HCT116 (cell line): ENCODE measurements at places on chromosomes 16 and 17.

DNA sequence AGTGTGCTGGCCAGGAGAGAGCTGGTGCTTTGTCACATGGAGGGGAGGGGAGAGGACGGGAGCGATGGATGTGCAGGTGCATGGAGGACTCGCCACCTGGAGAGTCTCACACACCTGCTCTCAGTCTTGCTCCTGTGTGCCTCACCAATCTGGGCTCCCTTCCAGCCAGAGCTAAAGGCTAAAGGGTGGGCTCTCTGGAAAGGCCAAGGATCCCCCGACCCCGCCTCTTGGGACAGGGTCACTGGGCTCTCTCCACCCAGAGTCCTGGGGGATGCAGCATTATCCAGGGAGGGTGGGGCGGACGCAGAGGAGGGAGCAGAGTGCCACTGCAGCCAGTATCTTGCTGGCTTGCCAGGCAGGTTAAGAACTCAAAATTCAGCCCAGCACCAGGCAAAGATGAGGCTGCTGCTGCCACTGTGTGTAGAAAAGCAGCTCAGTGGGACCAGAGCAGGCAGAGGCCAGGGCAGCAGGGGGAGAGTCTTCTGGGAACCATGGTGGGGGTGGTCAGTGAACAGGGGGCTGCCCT lies 5.4 kb upstream of the STAT5B start:
- DNase-seq = no peak

DNA sequence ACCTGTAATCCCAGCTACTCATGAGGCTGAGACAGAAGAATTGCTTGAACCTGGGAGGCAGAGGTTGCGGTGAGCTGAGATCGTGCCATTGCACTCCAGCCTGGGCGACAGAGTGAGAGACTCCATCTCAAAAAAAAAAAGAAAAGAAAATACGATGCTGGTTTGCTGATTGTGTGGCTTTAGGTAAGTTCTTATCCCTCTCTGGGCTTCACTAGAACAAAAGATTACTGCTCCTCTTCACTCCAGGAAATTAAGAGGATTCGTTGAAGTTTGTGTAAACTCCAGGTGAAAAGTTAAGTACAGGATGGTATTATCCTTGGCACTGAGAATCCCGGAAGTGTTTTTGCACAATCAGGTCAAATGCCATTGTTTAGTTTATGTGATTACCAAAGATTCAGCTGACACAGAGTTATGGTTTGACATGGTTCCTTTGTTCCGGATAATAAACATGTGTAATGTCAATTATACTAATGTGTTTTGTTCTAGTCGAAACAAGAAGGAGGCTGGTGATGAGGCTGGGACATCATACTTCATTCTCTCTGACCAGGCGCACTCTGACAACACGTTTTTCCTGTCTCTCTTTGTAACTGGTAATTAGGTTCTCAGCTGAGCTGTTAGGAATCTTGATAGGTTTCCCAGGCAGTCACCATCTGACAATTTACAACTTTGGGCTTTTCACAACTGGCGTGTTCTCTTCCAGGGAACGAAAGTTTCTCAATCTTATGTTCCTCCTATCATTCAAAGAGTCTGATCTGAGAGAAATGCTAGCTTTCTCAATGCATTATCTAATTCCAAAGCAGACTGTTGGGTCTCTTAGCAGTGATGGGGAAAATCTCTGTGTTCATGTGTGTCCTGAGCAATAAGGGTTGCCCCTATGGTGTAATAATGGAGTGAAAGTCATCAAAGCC lies 10.8 kb upstream of the TAOK1 start:
- no peak for DNase-seq

DNA sequence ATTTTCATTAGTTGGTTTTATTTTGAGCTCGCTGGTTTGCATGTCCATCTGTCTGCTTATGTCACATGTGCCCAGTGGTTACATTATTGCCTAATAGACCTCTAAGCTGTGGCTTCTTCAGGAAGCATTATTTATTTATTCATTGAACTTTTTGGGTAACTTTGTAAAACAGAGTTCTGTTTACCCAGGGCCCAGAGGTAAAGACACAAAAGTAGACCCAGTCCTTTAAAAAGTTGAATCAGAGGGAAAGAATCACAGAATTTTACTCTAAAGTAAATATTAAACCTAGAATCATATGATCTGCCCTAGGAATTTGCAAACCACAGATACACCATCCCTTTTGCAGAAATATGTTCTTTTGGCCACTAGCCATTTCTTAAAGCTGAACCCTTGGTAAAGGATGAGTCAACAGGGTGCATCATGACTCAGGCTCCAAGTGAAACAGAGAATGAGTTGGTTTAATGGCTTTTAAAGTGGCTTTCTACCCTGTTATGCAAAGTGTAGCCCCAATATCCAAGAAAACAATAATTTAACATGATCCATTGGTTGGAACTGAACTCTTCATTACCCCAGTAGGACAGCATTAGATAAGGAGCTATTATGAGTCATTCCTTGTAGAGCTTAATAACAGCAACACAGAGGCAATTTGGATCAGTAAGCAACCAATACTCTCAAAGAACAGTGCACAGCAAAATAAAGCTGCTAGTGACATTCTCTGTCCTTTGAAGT lies 236.3 kb downstream of the KCNJ2 start:
- DNase-seq = peak; percentile 4

DNA sequence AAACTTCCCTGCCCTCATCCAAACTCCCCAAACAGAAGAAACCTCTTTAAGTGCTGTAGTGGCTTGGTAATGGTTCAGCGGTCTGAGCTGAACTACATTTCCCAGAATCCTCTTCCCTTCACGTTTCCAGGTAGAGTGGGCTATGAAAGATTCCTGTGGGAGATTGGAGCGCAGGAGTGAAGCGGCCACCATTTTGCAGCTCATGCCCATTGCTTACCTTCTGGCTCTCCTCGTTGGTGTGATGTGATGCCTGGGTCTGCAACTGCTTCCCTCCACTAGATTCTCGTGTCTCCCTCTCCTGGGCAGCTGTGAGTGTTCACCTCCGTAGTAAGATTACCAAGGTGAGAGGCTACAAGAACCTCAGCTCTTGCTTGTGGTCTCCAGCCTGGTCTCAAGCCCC lies 82.1 kb downstream of the GPR139 start:
- no peak for DNase-seq

DNA sequence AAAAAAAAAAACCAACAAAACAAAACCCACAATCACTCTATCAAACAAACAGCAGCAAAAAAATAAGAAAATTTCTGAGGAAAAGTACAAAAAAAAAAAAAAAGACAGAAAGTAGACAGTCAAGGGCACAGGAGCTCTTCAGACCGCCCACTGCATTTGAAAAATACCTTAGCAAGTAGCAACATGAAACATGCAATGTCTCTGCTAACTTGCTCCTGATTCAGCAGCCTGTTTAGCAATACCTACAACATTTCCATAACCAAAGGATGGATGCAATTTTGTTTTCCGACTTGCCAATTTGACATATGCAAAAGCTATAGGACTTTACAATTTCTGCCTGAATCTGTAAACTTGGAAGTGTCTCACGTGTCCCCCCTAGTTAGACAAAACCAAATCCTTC lies 57.4 kb downstream of the SYNRG start:
- DNase-seq = no peak

DNA sequence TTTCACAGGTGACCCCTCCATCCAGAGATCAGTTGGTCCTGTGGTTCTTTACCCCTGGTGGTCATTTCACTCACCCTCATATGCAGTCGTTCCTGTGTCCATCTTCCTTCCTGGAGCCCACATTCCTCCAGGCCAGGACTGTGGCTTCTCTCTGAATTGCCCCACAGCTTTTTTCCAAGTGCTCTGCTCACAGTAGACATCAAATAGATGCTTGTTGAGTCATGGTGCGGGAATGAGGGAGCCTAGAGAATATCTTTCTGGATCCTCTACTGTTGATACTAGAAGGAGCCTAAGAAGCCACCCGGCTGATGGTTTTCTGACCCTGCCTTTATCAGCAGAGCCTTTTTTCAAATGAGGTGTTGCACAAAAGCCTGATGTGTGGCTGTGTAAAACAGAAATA lies 10.4 kb downstream of the USB1 start:
- DNase-seq = no peak

DNA sequence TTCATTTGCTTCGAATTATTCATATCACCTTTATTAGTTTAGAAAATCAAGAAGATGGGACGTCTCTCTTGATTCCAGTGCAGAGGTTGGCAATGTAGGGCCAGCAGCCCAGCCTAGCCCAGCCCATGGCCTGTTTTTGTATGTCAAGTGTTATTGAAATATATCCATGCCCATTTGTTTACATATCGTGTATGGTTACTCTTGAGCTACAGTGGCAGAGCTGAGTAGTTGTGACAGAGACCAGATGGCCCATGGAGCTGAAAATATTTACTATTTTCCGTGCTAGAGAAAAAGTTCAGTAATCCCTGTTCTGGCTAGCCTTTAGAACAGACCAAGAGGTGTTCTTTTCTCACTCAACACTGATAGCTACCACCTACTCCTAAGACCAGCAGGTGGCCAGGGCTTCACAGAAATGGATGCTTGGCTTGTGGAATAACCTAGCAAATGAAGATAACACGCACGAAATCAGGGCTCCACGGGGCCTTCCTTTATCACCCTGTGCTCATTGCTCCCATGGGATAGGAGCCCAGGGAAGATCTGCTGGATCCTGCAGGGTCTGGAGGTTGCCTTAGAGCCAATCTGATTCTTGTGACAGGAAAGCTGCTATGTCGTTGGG lies 123.2 kb upstream of the ANKFN1 start:
- no peak for DNase-seq

DNA sequence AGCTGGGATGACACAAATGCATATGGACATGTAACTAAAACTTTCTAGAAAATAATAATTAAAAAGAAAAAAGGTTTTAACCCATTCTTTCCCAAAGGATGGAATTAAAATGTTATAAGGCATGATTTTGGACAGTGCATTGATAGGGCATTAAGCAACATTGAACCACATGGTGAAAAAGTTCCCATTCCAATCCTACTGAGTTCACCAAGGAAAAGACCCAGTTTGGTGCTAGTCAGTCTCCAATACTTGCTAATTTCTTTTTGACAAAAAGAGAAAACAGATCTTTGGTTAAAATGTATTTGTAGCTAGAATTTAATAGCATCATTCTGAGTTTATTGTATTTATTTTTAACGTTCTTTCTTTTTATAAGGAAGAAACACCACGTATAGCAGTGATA lies 28.1 kb downstream of the EMP2 start:
- no peak for DNase-seq

- DNase-seq = no peak
Measured at GRCh38 chr16:56263711-56264608, 72.7 kb downstream of the GNAO1 start.

GRCh38 chr16:12530302-12530701 lies 273.4 kb downstream of the CPPED1 start:
- DNase-seq = no peak

DNA sequence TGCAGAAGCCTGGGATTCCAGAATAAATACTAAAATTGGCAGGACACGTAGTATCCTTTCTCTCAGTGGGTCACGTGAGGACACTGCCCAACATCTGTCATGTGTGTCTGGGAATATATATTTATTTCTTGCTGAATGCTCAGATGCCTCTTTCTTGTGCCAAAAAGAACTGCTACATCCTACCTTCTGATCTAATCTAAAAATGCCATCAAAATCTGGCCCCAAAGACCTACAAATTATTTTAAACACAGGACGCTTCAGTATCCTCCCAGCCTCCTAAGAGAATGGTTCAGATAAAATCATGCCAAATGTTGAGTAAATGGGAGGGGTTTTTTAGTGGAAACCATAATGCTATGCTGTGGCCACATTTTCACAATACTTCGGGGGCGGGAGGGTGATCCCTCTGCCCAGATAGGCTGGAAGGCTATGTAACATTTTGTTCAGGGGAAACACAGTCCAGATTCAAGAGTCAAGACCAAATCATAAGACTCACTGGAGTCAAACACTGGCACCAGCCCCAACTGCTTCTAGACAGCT lies 22.9 kb upstream of the CORO6 start:
- no peak for DNase-seq

GRCh38 chr17:4559966-4560365 lies 411 bp downstream of the GGT6 start:
- DNase-seq = no peak

- DNase-seq = no peak
Measured at GRCh38 chr16:52652033-52652432, 105.1 kb upstream of the TOX3 start.

- DNase-seq = no peak
Measured at GRCh38 chr17:60652454-60653247, 25.0 kb upstream of the BCAS3 start.

DNA sequence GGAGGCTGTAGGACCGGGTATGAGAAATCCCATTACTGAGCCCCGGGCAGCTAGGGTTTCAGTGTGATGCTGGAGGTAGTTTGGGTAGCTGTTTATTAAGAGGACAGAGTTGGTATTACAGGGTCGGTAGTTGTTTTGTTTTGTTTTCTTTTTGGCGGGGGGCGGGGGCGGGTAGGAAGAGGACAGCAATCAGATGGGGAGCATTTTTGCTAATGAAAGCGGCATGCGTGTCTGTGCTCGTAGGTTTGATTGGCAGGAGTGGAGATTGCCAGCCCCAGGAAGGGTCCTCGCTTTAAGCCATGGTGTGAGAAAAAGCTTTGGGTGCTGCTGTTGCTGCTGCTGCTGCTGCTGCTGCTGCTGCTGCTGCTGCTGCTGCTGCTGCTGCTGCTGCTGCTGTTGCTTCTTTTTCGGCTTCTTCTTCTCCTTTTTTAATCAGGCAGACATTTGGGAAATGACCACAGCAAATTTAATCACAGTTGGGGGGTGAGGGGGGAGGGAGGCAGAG lies 498.5 kb upstream of the ZFHX3 start:
- no peak for DNase-seq

GRCh38 chr17:82236142-82236971 lies 7.5 kb downstream of the SLC16A3 start:
- DNase-seq = no peak

GRCh38 chr16:8776129-8776584 lies 21.3 kb downstream of the TMEM186 start:
- no peak for DNase-seq

DNA sequence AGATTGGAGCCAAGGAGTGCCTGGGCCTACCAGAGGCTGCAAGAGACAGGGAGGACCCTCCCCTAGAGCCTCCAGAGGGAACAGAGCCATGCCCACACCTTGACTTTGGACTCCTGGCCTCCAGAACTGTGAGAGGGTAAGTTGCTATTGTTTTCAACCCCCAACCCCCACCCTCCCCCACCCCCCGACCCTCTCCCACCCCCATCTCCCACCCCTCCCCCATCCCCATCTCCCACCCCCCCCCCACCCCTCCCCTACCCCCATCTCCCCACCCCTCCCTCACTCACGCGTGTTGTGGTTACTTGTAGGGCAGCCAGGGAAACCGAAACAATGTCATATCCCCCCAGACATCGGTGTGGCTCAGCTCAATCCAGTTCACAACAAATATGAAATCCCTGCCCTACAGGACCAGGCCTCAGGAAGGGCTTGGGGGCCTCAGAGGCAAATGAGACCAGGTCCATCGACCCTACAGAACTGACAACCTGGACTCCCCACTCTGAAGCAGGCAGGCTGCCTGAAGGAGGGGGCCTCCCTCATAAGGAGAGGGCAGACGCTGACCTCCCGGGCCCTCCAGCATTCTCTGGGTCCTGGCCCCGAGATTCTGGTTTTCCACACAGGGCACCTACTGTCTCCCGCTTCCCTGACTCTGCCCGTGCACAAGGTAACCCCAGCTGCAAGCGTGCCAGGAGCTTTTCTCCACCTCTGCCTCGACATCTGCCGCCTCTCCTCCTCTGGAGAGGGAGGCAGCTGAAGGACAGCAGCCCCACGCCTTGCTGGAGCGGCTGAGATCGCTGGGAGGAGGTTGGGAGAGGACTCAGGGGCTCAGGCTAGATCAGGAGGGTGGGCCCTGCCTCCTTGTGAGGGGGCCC lies 3.0 kb upstream of the ZCCHC14 start:
- DNase-seq = no peak
